ENCODE measurements at places on chromosomes 3 and 15.
A peak's percentile ranks its signal among the peaks of the same experiment; 100 is the strongest.

GRCh38 chr3:45927881-45928280, 15.4 kb upstream of the CXCR6 start:
- peak; percentile 44 for DNase-seq

DNA sequence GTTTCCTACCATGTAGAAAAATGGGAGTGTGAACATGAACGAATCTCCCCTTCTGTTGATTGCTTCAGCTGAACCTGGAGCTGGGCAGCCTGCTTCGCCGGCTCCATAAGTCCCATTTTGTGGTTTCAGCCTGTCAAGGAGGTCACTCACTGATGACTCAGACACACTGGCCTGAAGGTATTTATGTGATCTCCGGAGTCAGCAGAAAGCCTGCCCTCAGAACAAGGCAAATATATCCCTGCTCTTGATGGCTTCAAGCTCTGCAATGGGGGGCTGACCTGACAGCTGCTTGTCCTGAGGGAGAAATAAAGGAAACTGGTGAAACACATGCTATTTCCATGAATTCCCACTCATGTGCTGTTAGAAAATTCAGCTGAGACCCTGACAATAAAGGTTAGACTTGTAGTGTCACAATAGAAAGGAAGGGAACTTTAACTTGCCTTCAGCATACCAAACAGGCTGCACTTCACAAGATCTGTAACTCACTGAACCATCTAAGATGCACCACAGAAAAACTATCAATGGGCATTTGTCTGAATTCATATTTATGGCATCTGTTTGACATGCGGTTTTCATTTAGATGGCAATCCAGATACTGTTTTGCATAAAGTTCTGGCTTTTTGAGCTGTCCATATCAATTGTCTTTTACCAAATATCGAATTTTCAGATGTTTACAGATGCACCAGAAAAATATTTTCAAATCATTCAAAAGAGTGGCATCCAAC, 282.0 kb upstream of the VEPH1 start:
- DNase-seq = peak; percentile 92

DNA sequence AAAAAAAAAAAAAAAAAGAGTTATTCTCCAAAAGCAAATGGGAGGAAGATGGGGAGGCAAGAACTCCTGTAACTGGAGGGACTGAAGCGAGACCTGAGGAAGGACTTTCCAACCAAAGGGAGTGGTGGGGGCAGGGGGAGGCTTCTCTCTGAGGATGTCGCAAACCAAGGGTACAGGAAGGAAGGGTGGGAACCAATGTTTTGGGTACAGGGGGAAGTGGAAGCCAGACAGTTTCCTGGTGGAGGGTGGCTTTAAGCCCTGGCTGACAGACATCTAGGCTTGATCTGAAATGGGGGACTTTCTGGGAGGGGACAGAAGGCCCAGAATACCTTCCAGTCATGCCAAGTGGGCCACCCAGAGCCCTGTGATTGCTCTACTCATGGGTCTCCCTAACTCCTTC, 27.0 kb downstream of the VIPR1 start:
- no peak for DNase-seq

DNA sequence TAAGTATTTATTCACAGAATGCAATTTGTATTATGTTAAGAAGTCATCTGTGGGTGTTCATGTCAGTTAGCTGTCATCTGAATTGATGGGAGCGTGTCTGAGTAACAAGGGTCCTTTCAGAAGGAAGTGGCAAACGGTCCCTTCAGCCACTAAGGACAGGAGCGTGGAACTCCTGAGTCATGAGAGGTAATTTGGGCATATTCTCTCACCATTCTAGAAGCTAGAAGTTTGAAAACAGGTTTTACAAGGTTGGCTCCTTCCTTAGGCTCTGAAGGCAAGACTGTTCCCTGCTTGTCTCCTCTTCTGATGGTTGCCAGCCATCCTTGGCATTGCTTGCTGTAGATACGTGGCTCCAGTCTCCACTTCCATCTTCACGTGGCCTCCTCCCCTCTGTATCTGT, 19.7 kb downstream of the ABHD2 start:
- no peak for DNase-seq

DNA sequence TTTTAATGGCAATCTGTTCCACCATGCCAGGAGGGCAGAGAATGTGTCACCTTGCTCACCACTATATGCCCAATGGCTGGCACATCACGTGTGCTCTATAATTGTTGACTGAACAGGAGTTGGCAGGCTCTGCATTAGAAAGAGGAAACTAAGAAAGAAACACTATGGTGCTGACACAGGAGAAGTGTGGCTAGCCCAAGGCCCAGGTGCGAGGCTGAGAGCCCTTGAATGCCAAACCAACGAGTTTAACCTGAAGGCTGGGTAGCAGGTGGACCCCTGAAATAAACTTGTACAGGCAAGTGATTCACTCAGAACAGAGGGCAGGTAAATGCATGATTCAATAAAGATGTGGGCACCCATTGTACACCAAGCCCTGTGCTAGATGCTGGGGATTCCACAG, 2.4 kb downstream of the CHCHD4 start:
- no peak for DNase-seq

DNA sequence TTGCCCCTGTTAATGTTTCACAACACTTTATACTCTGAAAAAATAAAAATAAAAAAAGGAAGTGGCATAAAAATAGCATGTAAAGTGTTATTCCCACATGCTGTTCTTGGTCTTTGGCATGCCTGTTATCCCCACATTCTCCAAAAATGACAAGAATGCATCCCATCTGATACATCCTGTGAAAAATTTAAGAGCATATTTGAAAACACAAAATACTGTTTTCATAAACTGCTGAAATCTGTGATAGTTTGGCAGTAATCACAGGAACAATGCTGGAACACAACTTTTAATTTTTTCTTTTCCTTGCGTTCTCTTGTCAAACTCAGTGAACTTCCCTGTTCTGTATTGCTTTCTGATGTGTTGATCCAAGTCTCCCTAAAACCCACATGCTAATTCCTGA, 288.8 kb downstream of the ROBO2 start:
- peak; percentile 81 for DNase-seq

GRCh38 chr15:90161950-90162361, 39.2 kb upstream of the SEMA4B start:
- DNase-seq = no peak

GRCh38 chr3:105364128-105364527, 2.6 kb upstream of the ALCAM start:
- DNase-seq = peak; percentile 87

- peak; percentile 51 for DNase-seq
Observed at GRCh38 chr15:73599934-73600333, 33.3 kb downstream of the NPTN start.

DNA sequence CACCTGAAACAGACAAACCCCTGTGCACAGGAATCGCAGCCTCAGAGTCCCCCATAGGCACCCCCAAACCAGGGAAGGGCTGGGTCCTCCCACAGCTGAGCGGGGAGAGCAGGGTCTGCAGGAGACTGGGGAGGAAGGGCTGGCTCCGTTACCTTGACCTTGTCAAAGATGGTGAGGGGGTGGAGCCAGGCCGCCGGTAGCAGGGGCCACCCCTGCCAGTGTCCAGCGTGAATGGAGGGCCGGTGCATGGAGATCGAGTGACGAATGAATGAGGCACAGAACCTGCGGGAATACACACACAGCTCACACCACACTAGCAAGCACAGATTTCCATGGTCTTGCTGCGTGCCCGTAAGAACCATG, 102.2 kb downstream of the TMEM266 start:
- no peak for DNase-seq

- DNase-seq = no peak
Observed at GRCh38 chr3:135694142-135694541, 271.4 kb upstream of the PPP2R3A start.

DNA sequence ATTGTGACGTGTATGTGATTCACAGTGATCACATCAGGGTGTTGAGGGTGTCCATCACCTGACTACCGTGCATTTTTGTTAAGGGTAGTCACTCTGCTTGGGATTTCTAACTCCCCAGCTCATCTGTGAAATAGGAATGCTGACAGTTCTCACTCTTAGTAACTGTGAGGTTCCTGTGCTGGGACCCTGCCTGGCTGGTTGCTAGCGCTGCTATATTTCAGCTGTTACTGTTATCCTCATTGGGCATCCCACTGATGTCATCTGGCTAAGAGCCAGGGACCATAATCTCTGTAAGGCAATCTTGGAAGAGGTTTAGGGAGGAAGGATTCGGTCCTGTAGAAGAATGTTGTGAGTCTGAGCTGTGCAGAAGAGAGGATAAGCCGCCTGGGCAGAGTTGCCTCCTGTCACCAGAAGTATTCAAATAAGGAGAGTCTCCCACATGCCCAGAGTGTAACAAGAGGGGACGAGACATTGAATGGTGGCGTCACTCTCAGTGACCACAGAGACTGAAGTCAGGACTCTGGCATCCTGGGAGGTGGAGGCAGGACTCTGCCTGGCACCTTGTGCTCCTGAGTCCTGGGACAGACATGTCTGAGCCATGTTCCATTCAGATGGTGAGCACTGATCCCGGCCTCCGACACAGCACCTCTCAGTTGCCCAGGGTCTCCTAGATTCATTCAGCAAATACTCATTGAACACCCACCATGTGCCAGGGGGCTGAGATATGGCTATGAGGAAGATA, 52.2 kb downstream of the FBLN2 start:
- DNase-seq = peak; percentile 71

DNA sequence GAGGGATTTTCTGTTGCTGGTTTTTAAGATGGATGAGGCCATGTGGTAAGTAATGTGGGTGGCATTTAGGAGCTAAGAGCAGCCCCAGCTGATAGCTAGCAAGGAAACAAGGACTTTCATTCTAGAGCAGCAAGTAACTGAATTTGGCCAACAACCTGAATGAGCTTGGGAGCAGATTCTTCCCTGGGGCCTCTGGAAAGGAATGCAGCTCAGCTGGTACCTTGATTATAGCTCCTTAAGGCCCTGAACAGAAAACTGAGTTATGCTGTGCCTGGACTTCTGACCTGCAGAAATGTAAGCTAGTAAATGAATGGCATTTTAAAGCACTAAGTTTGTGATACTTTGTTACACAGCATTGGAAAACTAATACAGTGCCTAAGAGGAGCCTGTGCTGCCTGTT, 565.5 kb downstream of the PDCD6IP start:
- no peak for DNase-seq

GRCh38 chr15:39974656-39975230, 40.8 kb downstream of the EIF2AK4 start:
- DNase-seq = no peak

- DNase-seq = no peak
Observed at GRCh38 chr3:195822131-195822696, 10.5 kb upstream of the MUC4 start.

GRCh38 chr15:69685512-69686452, 233.2 kb downstream of the RPLP1 start:
- no peak for DNase-seq

DNA sequence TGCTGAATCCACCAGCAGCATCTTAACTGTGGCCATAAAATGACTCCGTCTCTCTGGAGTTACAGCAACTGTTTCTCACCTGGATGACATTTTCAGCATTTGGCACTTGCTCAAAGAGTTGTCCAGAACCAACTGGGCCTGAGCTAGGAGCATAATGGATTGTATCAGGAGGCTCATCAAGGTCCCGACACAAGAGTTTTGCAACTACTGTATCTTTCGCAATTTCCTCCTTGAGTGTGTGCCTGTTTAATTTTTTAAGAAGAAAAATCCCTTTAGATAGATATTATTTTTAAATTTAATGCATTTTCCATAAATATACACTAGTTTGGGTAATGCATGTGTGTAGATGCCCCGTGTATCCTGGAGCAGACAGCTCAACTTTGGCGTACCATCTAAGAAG, 44.3 kb upstream of the C3orf49 start:
- DNase-seq = no peak

- DNase-seq = no peak
Observed at GRCh38 chr3:179962629-179963387, 73.9 kb downstream of the PEX5L start.

DNA sequence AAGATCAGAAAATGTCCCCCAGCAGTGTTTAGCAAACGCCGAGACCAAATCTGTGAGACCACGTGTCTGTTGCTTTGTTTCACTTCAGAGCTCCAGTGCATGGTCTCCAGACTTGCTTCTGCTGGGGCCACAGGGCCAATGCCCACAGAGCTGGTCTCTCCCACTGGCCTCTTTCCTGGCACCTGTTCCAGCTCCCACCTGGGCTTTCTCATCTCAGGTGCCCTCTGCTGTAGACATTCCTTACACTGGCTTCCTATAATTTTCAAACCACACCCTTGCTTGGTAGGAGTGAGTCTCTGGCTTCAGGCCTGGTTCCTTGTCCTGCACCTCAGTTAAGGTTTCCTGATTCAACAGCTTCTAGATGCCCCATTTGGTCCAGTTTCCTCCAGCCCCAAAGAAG, 243.1 kb downstream of the ADAMTS17 start:
- no peak for DNase-seq

DNA sequence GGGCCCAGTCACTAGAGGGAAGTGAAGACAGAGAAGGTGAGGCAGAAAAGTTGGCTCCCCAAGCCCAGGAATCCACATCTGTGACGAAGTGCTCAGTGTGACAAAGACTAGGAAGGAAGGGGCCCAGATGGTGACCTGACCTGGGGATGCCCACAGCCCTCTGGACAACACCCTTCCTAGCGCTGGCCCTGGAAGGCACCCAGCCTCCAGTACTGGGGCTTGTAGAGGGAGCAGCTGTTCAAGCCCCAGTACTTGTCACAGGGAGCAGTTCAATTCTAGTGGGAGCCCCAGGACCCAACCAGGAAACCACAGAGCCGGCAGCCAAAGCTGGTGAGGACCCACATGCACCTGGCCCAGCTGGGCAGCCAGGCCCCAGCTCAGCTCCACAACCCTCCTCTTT, 190.8 kb downstream of the XXYLT1 start:
- no peak for DNase-seq

GRCh38 chr15:66603301-66604179, 37.7 kb upstream of the LCTL start:
- DNase-seq = peak; percentile 56

GRCh38 chr3:15527031-15527459, 5.5 kb upstream of the COLQ start:
- DNase-seq = no peak

GRCh38 chr15:81895723-81896122, 150.1 kb downstream of the MEX3B start:
- peak; percentile 54 for DNase-seq

DNA sequence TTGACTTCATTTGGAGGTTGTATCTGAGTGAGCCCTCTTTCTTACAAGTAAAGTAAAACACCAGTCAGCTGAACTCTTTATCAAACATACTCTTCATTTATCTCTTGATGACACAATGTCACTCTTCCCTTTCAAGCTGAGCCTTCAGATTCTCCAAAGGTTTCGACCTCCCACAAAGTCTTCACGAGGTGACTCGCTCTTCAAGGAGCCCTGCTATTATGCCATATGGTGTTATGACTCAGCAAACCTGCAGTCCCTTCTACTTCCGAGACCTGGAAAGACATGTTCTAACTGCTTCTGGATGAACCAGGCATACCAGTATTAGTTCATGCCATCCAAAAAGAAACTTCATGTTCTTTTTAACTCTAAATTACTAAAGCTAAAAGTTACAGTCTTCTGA, 23.1 kb downstream of the AADAC start:
- peak; percentile 93 for DNase-seq
